ENCODE measurements at places on chromosomes 5 and 9.

- DNase-seq: no peak
These were observed 7.5 kb downstream of the SERINC5 start for GRCh38 chr5:80248378-80248777.

GRCh38 chr5:97297063-97297703 is 114.1 kb upstream of the RIOK2 start:
- no peak for DNase-seq

GRCh38 chr9:115413304-115413703 is 295.3 kb upstream of the TNC start:
- no peak for DNase-seq

DNA sequence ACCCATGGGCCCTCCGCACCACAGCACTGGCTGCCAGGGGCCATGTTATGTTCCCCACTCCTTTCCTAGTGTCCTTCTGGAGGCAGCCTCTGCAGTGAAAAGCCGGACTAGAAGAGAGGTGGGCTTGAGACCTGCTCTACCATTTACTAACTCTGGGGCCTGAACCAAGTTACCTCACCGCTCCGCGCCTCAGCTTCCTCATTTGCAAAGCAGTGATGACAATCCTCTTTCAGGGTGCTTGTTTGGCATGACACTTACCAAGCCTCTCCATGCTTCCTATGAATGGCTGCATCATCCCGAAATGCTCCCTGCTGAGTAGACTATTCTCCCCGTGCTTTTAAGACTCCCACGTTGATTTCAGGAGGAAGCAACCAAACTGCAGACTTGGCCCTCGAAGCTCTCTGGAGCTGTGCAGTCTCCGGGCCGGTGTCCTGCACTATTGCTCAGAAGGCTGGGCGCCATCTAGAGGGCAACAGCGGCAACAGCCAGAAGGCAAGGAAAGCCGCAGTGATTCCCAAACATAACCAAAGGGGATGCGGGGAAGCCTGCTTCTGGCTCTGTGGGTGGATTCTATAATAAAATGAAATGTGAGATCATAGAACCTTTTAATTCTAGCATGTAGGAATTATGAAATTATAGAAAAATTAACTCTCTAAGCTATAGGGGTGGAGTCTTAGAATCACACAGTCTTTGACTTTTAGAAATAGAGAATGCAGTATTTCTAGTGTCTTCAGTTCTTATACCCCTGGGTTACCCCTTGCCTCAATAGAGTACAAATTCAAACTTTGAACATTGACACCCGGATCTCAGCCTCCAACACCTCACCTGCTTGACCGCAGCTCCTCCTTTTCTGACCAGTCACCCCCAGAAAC is 599.8 kb upstream of the BRINP1 start:
- DNase-seq: peak; percentile 5

DNA sequence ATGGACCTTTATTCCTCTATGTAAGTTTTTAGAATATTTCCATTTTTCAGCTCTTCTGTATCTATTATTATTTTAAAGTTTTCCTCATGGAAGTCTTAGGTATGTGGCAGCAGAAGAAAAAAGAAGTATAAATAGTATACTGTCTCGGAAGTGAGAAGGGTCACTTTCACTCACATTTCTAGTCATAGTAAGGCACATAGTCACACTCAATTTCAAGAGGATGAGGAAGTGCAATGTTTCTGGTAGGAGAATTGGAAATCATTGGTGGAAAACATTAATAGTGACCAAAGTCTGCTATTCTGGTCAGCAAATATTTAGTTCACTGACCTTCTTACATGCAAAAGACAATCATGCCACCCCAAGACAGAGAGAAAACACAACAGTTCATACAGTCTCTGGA is 35.2 kb upstream of the TNFSF8 start:
- no peak for DNase-seq

- DNase-seq: no peak
These were observed 87.5 kb downstream of the SECISBP2 start for GRCh38 chr9:89405826-89406225.

- no peak for DNase-seq
These were observed 312.2 kb upstream of the IRX4 start for GRCh38 chr5:2194949-2195348.

DNA sequence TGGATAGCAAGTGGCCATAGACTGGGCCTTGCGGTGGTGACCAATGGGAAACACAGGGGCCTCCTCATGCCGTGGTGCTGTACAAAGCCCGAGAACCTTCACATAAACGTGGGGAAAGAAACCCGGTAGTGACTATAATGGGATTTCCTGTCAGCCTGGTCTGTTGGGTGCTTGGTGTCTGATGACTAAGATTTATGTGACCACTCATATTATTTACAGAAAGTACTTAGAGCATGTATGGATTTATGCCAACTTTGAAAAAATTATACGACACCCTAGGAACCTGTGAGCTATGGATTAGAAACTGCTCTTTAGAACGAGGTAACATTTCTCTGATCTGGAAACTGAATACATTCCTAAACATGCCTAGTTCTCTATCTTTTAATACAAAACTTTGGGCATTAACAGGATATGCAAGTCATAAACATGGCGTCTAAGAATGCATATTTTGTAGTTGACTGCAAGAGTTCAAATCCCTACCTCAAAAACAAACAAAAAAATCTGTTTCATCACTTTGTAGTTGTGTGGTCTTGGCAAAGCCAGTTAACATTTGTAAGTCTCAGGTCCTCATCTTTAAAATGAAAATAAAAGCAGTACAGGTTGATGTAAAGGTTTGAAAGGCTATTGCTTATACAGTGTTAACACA is 85.4 kb downstream of the TMEM167A start:
- no peak for DNase-seq
